Iris pigment epithelial cell (primary cell): ENCODE measurements at places on chromosomes 7 and 10.

DNA sequence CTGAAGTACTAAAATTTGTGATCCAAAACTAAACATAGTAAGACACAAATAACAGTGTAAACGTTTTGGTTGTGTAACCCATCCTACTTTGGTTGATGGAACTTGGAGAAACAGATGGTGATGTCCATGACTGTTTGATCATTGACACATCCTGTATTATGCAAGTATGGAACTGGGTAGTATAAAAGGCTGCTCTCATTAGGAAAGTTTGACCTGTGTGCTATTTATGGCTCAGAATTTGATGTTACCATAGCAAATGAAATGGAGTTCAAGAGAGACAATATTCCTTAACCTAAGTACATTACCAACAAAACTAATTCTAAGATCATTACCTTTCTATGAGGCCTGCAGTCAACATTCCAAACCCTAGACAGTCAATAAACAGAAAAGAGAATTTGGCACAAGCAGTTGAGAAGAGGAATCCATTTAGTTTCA, 39.9 kb downstream of the DKK1 start:
- DNase-seq, result peak; percentile 88

GRCh38 chr10:124007102-124007772, 86.2 kb downstream of the CHST15 start:
- no peak for DNase-seq

GRCh38 chr7:66344166-66344565, 139.0 kb downstream of the TPST1 start:
- DNase-seq, result peak; percentile 84

- peak; percentile 63 for DNase-seq
Measured at GRCh38 chr10:102230264-102230860, 4.3 kb downstream of the ELOVL3 start.

GRCh38 chr10:73894245-73894971, 16.5 kb upstream of the PLAU start:
- peak; percentile 97 for DNase-seq

DNA sequence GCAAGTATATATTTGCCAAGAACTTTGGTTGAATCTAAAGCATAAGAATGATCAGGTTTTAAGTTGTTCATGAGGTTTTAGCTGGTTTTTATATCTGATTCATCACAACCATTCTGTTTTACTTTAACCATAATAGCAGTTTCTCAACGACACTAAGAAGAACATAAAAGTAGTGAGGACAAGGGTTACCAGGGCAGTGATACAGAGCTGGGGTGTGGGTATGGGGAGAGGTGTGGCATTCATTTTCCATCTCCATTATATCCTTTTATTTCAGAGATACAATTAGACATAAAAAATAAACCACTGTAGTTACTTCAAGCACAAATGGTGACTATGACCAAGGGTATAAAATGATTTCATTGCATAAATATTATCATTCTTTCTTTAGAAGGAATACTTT, 149.8 kb upstream of the STEAP4 start:
- no peak for DNase-seq

DNA sequence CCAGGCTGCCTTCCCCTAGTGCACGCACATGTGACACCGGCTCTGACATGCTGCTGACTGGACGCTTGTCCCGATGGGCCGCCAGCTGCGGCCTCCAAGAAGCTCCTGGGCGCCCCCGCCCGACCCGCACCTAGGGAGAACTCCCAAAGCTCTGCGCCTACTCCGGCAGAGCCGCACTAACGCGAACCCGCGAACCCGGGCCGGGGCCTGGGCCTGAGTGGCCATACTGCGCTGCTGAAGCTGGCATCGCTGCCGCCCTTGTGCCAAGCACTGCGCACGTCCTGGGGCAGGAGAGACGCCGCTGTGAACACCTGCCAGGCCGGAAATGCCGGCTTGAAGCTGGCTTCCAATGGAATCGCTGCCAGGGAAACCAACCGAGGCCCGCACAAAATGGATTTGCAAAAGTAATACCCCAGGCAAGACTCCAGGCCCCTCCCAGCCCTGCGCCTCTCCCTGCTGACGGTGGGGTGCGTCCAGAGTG, 85.1 kb downstream of the WASHC2A start:
- no peak for DNase-seq
